CD4-positive, alpha-beta T cell treated with Interleukin-2 at 100 ng/mL for 4 hours (primary cell): ENCODE measurements at places on chromosomes 6 and 20.

DNA sequence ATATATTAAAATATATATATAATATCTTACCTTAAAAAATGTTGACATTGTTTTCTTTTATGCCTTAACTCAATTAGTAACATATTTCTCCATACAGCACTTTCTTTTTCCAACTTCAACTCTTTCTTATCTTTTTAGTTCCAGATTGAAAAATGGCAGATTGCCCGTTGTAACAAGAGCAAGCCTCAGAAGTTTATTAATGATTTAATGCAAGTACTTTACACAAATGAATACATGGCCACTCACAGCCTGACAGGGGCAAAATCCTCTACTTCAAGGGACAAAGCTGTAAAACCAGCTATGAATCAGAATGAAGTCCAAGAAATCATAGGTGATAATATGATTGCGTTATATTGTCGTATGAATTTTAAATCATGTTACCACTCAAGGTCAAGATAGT, 29.4 kb upstream of the KIAA1586 start:
- DNase-seq = no peak

DNA sequence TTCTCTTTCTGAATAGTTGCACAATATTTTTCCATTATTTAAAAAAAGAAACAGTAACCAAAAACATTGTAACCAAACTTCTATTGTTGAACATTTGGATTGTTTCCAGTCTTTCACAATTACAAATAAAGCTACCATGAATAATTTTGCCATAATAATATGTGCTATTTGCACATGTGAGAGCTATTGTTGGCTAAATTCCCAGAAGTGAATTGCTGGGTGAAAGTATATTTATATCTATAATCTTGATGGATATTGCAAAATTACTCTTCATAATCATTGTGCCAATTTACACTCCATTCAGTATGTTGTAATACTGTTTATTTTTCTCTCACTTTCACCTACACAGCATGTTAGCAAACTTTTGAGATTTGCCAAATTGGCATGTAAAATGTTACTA, 36.6 kb upstream of the SLC22A16 start:
- no peak for DNase-seq

GRCh38 chr20:49635866-49636265, 67.9 kb upstream of the PTGIS start:
- no peak for DNase-seq

- peak; percentile 57 for DNase-seq
Observed at GRCh38 chr6:79233611-79234149, 802 bp downstream of the HMGN3 start.

DNA sequence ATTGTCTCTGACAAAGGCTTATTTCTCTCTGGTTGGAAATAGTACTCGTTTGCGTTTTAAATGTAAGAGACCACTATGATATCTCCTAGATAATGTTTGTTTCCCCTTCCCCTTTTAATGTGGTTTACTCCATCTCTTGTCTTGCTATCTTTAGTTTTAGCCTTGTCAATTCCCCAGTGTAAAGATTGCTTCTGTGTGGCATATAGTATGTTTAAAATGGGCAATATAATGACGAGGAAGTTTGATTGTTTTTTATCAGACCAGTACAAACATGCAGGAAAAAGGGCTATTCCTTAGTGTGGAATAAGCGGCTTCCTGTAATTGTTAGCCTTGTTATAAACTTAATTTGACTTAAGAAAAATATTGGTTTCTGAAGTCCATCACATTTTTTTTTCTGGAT, 3.1 kb downstream of the QKI start:
- no peak for DNase-seq

DNA sequence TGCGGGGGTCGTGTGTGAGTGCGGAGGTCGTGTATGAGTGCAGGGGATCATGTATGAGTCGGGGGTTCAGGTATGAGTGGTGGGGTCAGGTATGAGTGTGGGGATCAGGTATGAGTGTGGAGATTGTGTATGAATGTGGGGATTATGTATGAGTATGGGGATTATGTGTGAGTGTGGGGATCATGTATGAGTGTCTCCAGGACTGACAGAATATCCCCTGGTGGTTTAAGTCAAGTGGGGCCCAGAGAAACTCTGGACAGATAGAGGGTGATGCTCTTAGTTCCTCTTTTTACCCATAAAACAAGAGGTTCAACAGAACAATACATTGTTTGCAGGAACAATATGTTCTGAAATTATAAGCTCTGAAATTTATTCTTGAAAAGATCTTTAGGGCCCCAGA, 131.9 kb downstream of the UST start:
- DNase-seq = no peak

DNA sequence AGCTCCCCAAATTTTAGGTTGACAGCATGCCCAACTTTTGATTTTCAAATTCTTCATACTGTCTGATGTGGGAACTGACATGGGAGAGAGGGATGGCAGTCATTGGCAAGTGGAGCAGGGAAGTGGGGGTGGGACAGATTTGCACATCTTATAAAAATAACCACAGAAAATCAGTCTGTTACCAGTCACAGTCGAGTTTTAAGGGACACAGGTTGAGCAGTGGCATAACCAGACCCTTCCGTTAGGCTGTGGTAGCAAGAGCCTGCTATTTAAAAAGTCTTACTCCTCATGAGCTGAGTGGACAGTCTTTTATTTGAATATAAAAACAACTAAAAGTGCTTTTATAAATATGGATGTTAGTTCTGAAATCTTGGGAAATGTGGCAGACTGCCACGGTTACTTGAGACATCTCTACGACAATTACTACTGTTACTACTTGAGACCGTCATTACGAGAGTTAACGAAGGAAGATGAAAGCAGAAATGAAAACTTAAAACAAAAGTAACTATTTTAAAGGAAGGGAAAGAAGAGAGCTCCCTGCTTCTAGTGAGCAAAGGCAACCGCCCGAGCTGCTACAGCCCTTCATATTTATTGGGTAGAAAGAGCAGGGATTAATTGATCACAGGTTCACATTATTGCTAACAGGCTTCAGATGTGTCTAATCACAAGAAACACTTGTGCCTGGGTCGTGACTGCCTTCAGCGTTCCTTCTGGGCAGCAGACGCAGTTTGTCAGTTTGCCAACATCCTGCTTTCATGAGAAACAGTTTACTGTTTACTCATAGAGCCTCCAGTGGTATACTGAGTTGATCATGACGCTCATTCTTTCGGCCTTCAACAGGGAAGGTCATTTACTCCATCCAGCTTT, 71.3 kb downstream of the EFHC1 start:
- no peak for DNase-seq

DNA sequence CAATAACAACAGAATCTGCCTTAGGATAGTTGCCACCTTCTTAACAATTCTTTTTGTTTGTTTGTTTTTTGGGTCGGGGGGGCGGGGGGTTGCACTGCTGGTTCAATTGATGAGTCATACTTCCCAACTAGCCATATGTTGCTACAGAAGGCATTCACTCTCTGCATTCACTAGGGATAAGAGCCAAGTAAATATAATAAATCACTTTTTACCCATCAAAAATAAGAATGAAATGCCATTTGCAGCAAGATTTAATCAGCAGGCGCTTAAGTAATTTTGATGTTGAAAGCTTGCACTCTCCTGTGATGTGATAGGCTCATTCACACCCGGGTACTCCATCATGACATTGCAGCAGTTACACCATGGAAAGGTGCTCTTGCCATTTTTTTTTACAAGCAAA, 209.8 kb downstream of the HIVEP2 start:
- no peak for DNase-seq

DNA sequence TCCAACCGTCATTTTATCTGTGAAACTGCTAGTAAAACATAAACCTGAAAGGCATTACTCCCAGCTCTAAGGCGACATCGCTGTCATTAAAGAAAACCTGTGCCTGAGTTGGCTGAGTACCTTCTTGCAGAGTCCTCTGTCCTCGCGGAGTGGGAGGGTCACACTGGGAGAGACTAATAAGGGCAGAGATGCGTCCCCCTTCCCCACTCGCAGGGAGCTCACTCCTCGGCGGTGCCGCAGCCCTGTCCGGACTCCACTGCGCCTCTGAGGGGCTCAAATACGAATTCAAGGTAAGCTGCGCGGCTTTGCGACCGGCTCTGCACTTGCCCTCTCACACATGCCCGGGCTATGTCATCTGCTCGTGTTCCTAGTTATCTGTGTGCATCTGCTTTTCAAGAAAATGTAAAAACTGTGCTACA, at the start of gene COL19A1:
Gene COL19A1, plus strand, starts transcription at position 206 of the 419 bp plus-strand sequence. CDS start 13,012 bp downstream, outside the sequence.
- DNase-seq = peak; percentile 12

- DNase-seq = no peak
Observed at GRCh38 chr20:17676942-17677341, 5.1 kb downstream of the RRBP1 start.

GRCh38 chr6:158939255-158940159, 60.5 kb downstream of the RSPH3 start:
- DNase-seq = peak; percentile 2

- no peak for DNase-seq
Observed at GRCh38 chr6:97049253-97050011, 124.9 kb downstream of the KLHL32 start.

- no peak for DNase-seq
Observed at GRCh38 chr6:16717275-16717942, 43.9 kb downstream of the ATXN1 start.

- no peak for DNase-seq
Observed at GRCh38 chr6:19632786-19633185, 204.4 kb upstream of the ID4 start.

- no peak for DNase-seq
Observed at GRCh38 chr6:138821519-138821918, 25.6 kb downstream of the ECT2L start.

- DNase-seq = no peak
Observed at GRCh38 chr6:168785720-168786511, 344.9 kb downstream of the SMOC2 start.

- DNase-seq = no peak
Observed at GRCh38 chr6:105872249-105872648, 213.9 kb upstream of the PRDM1 start.

GRCh38 chr6:165701564-165702354, 38.7 kb upstream of the PDE10A start:
- DNase-seq = no peak

DNA sequence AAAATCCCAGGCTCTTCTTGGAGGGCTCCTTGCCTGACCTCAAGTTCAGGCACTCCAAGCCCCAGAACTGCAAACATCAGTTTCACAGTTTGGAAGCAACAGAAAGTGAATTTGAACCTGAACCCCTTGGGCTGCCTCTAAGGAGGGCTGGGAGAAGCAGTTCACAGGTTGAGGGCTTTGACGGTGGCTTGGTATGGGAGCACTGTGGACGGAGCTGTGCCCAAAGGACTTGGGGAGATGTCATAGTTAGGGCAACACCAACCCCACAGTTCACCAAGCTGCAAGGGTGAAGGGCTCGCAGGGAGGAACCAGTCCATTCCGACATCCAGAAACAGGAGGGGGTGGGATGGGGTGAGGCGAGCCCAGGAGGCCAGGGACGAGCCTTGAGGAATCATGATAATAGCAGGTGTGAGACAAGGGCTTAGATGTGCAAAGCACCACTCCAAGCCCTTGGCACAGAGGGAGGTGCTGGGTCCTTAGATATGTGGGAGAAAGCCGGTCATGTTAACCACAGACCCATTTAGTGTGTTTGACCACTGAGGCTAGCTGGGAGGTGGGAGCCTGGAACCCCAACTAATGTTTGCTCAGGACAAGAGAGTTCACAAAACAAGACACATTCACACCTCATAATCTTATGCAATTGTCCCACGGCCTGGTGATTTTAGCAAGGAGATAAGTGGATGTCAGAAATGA, 4.3 kb downstream of the CEBPB start:
- no peak for DNase-seq

DNA sequence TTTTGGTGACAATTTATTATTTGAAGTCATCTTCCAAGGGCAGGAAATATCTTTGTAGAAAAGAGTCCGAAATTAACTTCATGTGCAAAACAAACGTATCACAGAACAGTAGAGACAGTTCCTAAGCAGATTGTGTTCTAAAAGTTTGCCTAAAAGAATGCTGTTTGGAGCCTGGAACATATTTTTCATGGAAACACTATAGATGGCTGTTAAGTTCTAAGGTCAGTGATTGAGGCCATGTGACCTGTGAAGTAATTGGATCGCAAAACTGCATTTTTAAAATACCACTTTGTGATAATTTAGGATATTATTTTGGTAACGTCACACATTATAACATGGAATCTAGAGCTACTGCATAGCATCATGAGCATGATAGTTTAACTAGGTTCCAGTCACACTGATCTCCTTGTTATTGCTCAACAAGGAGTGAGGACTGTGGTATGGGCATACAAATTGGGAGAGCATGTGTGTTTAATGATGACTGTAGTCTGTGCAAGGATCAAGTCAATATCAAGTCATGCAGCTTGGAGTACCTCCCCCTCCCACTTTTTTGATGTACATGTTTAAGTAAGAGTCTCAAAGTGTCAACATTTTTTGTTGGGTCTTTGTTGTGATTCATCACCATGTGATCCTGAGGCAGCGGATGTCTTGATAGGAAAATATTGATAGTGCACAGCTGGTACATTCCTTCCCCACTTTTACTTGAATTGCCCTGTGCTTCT, 609.3 kb upstream of the CITED2 start:
- DNase-seq = no peak

DNA sequence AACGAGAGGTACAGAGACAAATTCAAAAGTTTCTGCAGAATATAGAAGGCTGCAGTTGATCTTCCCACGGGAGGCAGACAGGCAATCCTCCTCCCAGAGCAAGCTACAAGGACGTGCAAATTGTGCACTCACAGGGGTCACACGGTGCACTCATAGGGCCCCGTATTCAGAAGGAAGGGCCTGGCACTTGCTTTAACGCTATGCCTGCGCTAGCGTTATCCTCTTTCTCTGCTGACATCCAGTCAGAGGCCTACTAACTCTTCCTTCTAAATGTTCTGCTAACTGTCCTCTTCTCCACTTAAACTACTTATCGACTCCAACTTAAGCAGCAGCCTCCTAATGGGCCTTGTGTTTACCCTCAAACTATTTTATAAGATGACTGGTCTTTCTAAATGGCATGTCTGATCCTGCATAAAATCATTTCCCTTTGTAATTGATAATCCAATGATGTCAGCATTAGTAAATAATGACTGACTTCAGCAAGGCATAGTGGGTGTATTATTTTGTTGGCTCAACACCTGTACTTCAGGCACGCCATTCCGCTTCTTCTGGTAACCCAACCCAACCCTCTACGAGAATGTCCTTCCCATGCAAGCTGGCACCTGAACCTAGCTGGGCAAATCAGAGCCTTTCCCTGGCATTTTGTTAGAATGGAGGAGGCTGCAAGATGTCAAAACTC, 2.2 kb downstream of the IFNGR1 start:
- no peak for DNase-seq

- no peak for DNase-seq
Observed at GRCh38 chr6:37093728-37094069, 76.3 kb upstream of the PIM1 start.

DNA sequence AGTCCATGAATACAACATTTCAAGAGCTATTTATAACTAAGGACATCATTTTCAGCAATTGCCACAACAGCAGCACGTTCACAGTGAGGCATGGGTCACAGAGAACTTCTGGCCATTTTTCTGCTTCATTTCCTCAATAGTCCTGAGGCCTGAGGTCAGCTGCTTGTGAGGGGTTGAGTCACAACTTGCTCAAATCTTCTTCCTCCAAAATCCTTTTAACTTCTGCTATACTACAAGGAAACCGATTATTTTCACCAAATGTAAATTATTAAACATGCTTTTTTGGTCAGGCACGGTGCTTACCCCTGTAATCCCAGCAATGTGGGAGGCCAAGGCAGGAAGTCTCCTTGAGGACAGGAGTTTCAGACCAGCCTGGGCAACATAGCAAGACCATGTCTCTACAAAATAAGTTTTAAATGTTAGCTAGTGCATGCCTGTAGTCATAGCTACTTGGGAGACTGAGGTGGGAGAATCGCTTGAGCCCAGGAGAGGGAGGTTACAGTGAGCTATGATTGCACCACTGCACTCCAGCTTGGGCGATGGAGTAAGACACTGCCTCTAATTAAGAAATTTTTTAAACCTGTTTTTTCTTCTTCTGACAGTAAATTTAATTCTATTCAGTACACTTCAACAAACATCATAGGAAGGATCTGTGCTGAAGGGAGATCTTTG, 11.1 kb upstream of the SLC16A10 start:
- DNase-seq = no peak
